ENCODE measurements at places on chromosomes 5 and 9. TPM values are rescaled to one million over a fixed set of nuclear protein-coding genes. Genes with fewer than 3 reads are reported as not detected.

DNA sequence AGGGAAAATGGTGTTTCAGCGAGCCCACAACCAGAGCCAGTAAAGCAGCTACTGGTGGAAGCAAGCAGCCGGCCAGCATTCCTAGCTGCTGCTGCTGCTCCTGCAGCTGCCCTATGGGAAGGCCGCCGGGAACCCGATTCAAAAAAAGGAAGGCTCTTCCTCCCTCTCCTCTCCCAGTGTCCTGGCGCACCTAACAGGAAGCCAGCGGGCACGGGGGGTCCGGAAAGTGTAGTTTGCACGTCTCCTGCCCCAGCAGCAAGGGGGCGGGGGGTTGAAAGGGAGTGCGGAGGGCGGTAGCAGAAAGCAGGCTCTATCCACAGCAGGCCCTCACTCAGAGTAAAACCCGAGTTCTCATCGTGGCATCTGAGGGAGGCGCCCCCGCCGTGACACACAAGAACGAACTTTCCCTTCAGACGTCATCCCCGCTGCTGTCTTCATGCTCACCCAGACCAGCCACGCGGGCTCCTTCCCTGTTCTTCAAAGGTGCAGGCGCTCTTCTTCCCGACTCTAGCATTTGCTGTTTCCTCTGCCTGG lies 16.5 kb downstream of the GRXCR2 start:
- no peak overlapping the region for H3K27ac ChIP-seq
- peaks cover 11% of the 10 kb centered on the region for H3K4me1 ChIP-seq
- H3K27me3 ChIP-seq, result no peaks in the 10 kb centered on the region
- no peak overlapping the region for H3K4me3 ChIP-seq

DNA sequence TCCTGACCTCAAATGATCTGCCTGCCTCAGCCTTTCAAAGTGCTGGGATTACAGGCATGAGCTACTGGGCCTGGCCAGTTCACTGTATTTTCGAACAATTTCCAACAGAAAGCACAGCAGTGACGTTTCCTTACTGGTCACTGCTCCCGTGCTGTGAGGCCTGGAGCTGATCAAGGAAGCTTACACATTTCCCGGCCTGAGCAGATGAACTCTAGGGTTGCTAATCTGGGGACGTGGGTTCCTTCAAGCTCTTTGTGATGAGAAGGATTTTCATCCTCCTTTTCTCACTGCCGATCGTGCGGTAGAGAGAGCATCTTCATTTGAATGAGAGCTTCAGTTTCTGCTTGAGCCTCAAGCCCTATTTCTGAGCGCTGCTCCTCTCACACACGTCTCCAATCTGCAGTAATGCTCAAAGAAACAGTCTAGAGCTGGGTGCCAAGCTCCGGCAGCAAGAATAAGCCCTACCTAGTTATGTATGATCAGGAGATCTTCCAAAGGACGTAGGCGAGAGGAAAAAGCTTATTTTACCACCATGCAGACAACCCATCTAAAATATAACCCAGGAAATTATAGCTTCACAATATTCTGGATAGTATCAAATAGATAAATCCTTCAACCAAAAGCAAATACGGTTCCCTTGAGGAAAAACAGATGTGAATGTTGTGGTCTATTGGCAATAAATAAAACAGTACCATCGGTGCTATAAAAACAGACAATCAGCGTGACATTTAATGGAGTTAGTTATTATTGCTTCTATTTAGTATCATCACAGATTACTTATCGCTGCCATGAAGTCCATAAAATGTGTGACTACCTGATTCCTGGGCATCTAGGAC lies 7.3 kb upstream of the SPATA24 start:
- H3K4me3 ChIP-seq, result no peak overlapping the region
- peaks cover 11% of the 10 kb centered on the region for H3K4me1 ChIP-seq
- no peak for DNase-seq
- no peak overlapping the region for H3K27ac ChIP-seq
- no peaks in the 10 kb centered on the region for H3K36me3 ChIP-seq

DNA sequence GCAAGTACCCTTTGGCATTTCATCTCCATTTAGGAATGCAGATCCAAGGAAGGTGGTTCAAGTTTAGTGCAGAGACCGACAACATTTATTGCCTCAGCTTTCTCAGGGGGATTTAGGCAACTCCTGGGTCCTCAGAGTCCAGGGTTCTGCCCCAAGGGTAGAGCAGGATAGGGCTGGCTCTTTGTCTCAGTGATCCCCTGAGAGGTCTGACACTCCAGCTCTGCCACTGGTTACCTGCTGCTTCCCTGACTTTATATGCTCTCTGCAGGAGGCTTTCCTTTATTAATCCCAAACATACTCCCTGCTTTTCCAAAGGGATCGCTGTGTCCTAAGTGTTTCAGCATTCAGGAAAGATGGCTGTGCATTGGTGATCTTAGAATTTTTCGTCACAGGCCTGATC lies 37.2 kb downstream of the TRPC7 start:
- DNase-seq, result no peak
- H3K4me3 ChIP-seq, result no peak overlapping the region
- H3K4me1 ChIP-seq, result no peaks in the 10 kb centered on the region
- H3K36me3 ChIP-seq, result no peaks in the 10 kb centered on the region

Gene DRD1
- total RNA-seq, result not detected

Gene CDO1
- not detected for total RNA-seq

Gene MEF2C
- total RNA-seq, result 3.3 TPM
